ENCODE measurements at places on chromosomes 6 and 20. TPM values are rescaled to one million over a fixed set of nuclear protein-coding genes. Genes with fewer than 3 reads are reported as not detected.
A peak's percentile ranks its signal among the peaks of the same experiment; 100 is the strongest.

GRCh38 chr6:34236443-34237315, at the start of gene HMGA1:
Gene HMGA1, plus strand, starts transcription at chr6:34236873. Its CDS starts 3,908 bp downstream, at chr6:34240781.
- ATAC-seq = peak; percentile 68

GRCh38 chr6:169288591-169288990, 34.9 kb upstream of the THBS2 start:
- ATAC-seq = no peak

GRCh38 chr6:30684386-30685156, 1.9 kb downstream of the PPP1R18 start:
- ATAC-seq = no peak

GRCh38 chr20:9807136-9807535, 31.7 kb downstream of the PAK5 start:
- ATAC-seq = no peak

DNA sequence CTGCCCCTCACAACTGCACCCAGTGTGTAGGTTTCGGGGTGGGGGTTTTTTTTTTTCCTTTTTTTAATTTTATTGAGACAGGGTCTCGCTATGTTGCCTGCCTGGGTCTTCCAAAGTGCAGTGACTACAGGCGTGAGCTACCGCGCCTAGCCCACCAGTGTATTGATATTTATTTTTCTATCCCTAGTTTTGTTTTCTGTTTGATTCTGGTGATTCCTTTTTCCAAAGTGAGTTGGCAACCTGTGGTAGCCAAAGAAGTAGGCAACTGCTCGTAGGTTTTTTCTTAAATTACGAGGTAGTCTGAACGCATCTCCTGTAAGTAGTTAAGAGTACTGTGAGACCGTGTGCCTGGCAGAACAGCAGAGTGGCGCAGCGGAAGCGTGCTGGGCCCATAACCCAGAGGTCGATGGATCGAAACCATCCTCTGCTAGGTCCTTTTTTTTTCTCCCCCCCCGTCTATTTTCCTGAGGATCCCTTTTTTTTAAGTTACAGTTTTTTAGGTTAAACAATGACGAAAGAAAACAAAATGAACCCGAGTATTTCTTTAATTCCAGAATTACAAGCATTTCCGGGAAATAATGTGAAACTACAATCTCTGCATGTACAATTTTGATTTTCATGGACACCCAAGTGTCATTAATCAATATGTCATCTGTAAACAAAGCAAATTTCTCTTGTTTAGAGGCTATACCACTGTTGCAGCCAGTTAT, 78.7 kb upstream of the BTN3A2 start:
- peak; percentile 21 for ATAC-seq

DNA sequence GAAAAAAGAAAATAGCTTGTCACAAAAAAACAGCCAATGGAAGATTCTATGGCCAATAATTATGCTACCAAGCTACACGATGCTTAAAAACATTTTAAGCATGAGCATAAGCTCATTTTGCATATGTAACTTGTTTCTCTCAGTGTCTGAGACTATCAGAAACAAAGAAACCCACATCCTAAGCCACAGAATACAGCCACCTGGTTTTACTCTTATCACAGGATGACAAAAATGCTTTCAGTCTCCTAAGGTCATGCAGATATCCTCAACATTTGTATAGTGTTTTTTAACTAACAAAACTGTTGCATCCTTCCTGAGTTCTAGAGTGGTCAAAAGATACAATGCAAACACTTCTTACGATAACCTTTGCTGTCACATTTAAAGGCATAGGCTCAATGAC, 172.1 kb upstream of the RUNX2 start:
- no peak for ATAC-seq

DNA sequence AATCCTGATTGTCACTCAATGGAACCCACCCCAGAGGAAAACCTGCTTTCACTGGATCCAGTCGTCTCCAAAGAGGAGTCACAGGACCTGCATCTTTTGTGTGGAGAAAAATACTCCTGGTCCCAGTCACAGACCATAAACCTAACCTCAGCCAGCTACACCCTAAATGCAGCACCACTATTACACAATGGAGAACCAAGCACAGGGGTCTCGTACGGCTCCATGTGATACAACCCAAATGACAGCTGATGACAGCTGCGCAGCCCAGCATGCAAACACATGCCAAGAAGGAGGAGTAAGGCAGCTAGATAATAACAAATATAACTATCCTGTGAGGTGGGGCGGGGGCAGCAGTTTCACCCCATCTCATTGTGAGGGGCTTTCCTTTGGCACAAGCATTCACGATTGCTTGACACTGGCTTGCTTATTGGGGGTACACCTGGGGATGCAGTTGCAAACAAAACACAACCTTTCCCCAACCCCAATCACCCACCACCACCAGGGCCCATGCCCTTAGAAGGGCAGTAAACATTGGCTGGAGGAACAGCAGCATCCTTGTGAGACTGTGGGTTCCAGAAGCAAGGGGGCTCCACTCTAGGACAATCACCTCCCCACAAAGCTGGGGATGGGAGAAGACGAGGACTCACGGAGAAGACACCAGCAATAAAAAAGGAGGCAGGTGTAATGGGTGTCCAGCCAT, 51.5 kb downstream of the TRERF1 start:
- ATAC-seq = no peak

DNA sequence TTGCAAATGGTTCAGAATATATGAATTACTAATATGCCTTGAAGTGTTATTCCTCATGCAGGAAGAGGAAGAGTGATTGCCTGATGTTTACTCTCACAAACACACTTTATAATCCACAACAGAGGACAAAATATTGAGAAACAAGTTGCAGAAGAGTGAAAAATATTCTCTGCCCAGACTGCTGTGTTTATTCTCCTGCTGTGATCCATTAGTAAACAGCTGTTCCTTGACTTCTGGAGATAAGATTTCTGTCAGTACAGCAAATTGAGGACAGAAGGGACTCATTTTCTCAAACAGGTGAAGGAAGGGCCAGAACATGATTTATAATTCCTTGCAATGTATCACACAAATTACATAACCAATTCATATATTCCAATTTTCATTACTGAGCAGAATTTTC, 148.0 kb downstream of the EPM2A start:
- ATAC-seq = no peak

DNA sequence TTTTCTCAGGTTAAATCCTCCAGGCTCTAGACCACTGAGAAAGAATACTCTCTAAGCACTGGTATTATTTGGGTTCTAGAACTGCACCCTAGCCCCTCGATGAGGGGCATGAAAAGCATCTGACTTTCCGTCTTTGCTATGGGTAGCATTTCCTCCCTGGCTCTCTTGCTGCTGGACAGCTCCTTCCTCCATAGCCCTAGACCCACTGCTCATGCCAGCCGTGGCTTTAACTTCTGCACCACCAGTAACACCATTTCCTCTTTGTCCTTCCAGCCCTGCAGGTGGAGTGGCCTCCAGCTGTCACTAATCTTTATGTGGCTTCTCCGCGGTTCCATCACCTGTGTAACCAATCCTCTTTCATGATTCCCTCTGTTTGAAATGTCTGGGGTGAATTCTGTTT, 194.9 kb downstream of the SCP2D1 start:
- no peak for ATAC-seq

GRCh38 chr20:39871013-39871412, 818.0 kb downstream of the MAFB start:
- no peak for ATAC-seq

GRCh38 chr6:86706449-86706848, 230.9 kb upstream of the HTR1E start:
- no peak for ATAC-seq

GRCh38 chr6:44699082-44699481, 311.6 kb downstream of the CDC5L start:
- no peak for ATAC-seq

- no peak for ATAC-seq
Observed at GRCh38 chr6:52529311-52529710, 47.5 kb downstream of the TRAM2 start.

- ATAC-seq = no peak
Observed at GRCh38 chr20:63873477-63873971, 8.5 kb downstream of the TPD52L2 start.

DNA sequence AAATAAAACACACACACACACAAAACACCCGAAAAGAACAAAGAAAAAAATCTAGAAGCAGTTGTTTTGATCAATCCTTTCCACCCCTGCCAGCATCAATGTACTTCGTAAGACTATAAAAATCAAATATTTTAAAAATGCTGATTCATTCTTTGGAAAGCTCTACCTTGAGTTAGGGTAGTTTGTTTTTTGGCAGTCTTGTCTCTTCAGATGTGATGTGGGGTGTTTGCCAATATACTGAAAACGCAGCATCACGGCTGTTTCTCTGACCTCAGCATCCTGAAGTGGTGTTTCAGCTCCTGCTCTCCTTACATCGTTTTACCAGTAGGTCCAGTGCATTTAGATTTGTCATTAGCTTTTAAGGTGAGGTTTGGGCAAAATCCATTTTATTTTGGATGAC, 526.0 kb downstream of the UTRN start:
- ATAC-seq = no peak

DNA sequence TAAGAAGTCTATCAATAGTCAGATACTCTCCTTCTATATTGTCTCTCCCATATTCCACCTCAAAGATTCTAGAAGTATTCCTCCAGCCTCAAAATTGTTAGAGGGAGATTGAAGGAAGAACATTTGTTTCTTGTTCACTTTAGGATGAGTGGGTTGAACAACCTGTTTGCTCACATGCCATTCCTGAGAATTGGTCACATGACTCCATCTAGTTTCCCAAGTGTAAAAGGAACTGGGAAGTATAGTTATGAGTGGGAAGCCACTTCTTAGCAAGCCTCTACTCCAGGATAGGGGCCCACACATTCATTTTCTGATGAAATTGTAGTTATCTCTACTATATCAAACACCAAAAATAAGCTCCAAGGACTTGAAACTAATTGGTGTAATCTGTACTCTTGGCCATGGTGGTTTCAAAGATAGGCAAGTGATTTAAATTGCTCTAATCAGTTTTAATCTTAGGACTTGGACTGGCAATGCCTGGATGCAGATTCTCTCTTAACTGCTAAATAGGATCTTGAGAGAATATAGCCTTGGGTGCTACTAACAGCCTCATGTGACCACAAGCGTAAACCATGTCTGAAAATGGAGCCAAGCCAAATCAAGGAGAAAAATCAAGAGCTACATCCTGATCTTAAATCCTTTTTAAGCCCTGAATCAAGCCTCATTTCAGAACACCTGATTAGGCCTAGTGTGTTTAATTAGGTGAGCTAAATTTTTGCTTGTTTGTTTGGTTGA, 758.7 kb upstream of the MAN1A1 start:
- no peak for ATAC-seq

DNA sequence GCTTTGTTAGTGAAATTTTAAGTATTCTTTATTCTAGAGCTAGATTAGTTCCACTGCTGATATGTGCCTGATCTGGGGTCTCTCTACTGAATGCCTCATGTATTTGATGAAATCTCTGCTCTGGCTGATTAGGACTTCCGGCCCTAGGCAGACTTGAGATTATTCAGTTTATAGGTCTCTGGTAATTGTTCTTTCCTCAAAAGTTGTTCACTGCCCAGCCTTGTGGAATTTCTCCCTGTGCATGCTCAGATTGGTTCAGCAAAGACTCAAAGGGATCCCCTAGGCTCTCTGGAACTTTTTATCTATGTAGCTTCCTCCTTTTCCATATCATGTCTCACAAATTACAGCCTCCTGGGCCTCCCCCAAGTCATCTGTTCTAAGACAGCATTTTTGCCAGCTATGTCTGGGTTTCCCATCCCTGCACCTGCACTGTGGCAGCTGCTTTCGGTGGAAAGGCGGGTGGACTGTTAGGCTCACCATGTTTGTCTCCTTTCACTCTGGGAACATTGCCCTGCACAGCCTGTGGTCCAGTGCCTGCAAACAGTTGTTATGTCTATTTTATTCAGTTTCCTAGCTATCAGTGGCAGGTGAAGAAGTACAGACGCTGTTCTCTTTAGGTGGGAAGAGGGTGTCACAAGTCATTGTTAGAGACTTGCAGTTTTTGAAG, 73.7 kb downstream of the RPP40 start:
- ATAC-seq = no peak

- ATAC-seq = no peak
Observed at GRCh38 chr6:113414511-113414910, 442.6 kb upstream of the MARCKS start.

DNA sequence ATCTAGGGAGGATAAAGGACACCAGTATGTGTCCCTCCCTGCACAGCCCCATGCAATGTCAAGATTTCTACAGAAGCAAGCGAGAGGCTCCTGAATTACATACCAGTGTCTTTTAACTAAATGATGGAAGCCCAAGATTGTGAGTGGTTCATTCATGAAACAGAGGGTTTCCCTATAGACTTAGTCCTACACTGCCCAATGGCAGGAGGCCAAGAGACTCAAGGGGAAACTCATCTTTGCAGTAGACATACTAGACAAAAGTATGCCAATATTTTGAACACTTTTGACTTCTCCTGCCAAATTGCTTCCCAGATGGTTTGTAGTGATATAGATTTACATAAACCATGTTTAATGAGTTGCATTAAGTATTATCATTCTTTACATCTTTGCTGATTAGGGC, 557.2 kb upstream of the JAG1 start:
- no peak for ATAC-seq

DNA sequence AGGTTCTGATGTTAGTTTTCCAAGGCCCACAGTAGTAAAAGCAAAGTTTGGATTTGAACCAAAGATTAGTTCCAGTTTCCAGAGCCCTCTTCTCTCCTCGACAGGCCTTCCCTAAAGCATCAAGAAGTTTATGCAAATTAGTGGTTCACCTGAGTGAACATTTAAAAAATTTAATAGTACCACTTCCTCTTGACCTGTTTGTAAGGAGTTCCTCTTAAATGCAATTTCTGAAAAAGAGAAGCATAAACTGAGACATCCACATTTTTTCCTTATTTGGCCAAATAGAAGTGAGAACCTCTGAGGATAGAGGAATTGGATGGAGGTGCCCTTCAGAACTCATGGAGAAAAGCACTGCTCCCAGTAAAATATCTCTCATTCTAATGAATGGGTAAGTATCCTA, 1.2 kb upstream of the DSE start:
- no peak for ATAC-seq

DNA sequence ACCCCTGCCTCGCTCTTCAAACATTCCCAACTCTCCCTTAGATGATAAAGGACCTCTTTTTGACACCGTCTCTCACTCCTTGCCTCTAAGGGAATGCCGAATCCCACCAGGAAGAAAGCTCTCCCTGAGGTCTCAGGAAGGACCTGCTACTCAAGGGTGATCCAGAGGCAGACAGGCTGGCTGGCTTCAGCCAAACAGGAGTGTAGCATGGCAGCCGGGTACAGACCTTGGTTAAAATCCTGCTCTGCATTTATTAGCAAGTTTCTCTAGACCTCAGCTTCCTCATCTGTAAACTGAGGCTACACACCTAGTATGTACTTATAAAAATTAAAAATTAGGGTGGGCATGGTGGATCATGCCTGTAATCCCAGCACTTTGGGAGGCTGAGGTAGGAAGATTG, 17.2 kb downstream of the MAP1LC3A start:
- no peak for ATAC-seq

The IL20RA gene
- total RNA-seq = 0.09 TPM

The KIZ gene
- 12.0 TPM for total RNA-seq

The POPDC3 gene
- 4.9 TPM for total RNA-seq

The KCNQ2 gene
- total RNA-seq = 84.4 TPM

The ANKRD66 gene
- 0.23 TPM for total RNA-seq

The OXT gene
- total RNA-seq = not detected

The FAM209A gene
- not detected for total RNA-seq

The TRERF1 gene
- 5.0 TPM for total RNA-seq

The RCAN2 gene
- total RNA-seq = 2.6 TPM

The VSX1 gene
- 59.2 TPM for total RNA-seq

The DEFB113 gene
- not detected for total RNA-seq

The TNF gene
- not detected for total RNA-seq

The CNPY3 gene
- 27.8 TPM for total RNA-seq

Measured in motor neuron (in vitro differentiated cells).